WTC11 (cell line): ENCODE measurements at places on chromosomes 5 and 9. TPM values are rescaled to one million over a fixed set of nuclear protein-coding genes. Genes with fewer than 3 reads are reported as not detected.

- no peaks in the 10 kb centered on the region; the same call in 1 of the 2 replicates for H3K27me3 ChIP-seq
- DNase-seq = no peak
- H3K4me1 ChIP-seq = peaks cover 5% of the 10 kb centered on the region
Measured at GRCh38 chr5:142617416-142618129, 68.3 kb downstream of the FGF1 start.

- H3K36me3 ChIP-seq = peaks cover 4% of the 10 kb centered on the region; the same call in 1 of the 2 replicates
- H3K27me3 ChIP-seq = no peaks in the 10 kb centered on the region
- DNase-seq = no peak
- H3K4me3 ChIP-seq = no peak overlapping the region
- peaks cover 22% of the 10 kb centered on the region for H3K4me1 ChIP-seq
Measured at GRCh38 chr9:136838314-136839228, 3.7 kb upstream of the AJM1 start.

DNA sequence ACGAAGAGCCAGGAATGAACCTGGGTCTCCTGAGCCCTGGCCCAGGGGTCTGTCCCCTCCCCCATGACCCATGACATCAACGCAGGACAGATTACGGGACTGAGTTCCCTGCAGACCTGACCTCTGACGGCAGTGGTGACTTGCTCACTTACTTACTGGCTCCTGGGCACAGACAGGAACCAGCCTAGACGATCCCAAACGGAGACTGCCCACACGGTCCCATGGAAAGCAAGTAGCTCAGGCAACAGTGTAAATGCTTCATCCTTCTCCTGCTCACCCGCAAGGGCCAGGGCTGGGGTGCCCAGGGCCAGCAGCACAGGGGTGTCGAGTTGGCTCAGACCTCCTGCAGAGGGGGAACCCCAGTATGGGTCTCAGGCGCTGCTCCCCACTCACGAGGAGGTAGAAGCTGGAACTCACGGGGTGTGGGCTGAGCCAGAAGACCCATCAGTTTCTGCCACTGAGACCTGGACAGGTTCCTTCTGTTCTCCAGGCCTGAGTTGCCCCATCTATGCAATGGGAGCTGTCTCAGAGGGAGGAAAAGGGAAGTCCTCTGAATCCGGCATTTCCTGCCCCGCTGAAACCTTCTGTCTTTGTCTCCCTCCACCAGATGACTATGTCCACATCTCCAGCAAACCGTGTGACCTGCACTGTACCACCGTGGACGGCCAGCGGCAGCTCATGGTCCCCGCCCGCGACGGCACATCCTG, 5.6 kb downstream of the ADAMTSL2 start:
- no peak for DNase-seq
- H3K27ac ChIP-seq = no peak overlapping the region
- no peaks in the 10 kb centered on the region for H3K36me3 ChIP-seq
- peaks cover 23% of the 10 kb centered on the region for H3K4me1 ChIP-seq
- H3K27me3 ChIP-seq = peaks cover 8% of the 10 kb centered on the region

- no peaks in the 10 kb centered on the region for H3K36me3 ChIP-seq
- H3K27ac ChIP-seq = no peak overlapping the region
- no peaks in the 10 kb centered on the region for H3K27me3 ChIP-seq
- peaks cover 23% of the 10 kb centered on the region for H3K4me1 ChIP-seq
- H3K4me3 ChIP-seq = no peak overlapping the region
- no peak for DNase-seq
Measured at GRCh38 chr5:2205596-2206226, 323.0 kb upstream of the IRX4 start.

DNA sequence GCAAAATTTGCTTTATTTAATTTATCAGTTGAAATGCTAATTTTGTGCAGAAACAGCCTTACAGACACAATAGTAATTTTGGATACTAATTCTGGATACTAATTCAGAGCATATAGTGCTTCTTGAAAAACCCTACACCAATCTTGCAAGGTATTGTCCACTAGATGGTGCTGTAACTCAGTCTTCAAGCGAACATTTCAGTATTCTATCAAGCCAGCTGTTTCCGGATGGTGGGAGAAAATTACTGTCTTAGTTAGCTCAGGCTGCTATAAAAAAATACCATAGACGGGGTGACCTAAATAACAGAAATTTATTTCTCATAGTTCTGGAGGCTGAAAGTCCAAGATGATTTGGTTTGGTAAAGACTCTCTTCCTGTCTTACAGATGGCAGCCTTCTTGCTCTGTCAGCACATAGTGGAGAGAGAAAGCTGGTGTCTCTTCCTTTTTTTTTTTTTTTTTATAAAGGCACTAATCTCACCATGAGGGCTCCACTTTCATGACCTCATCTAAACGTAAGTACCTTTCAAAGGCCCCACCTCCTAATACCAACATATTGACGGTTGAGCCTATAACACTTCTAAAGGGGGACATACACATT, 1306.5 kb upstream of the CDH9 start:
- peaks cover 12% of the 10 kb centered on the region; the same call in 1 of the 2 replicates for H3K36me3 ChIP-seq
- H3K27ac ChIP-seq = no peak overlapping the region
- no peaks in the 10 kb centered on the region for H3K4me1 ChIP-seq
- no peaks in the 10 kb centered on the region; the same call in 1 of the 2 replicates for H3K27me3 ChIP-seq

DNA sequence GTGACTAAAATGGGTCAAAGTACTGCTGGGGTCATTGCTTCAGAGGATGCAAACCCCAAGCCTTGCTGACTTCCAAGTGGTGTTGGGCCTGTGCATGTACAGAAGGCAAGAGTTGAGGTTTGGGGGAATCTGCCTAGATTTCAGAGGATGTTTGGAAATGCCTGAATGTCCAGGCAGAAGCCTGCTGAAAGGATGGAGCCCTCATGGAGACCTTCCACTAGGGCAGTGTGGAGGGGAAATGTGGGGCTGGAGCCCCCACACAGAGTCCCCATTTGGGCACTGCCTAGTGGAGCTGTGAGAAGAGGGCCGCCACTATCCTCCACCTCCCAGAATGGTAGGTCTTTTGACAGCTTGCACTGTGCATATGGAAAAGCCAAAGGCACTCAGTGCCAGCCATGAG, 377.7 kb upstream of the TRPC7 start:
- H3K4me1 ChIP-seq = peaks cover 14% of the 10 kb centered on the region
- H3K36me3 ChIP-seq = peaks cover 58% of the 10 kb centered on the region
- DNase-seq = no peak

DNA sequence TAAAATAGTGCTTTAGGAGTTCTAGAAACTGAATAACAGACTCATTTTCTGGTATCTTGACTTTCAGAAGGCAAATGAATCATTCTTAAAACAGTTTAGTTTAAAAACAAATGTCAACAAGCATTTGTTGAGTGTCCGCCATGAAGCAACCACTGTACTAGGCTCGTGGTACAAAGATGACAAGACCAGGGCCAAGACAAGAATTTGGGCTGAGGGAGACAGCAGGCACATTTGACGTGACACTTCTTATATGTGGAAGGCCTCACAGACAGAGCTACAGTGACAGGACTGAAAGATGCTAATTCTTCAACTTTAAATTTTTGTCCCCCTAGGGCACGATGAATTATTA, 14.4 kb upstream of the ZNF131 start:
- H3K27me3 ChIP-seq = peaks cover 3% of the 10 kb centered on the region; the same call in 1 of the 2 replicates
- H3K36me3 ChIP-seq = no peaks in the 10 kb centered on the region
- H3K4me3 ChIP-seq = no peak overlapping the region
- peaks cover 10% of the 10 kb centered on the region for H3K4me1 ChIP-seq

DNA sequence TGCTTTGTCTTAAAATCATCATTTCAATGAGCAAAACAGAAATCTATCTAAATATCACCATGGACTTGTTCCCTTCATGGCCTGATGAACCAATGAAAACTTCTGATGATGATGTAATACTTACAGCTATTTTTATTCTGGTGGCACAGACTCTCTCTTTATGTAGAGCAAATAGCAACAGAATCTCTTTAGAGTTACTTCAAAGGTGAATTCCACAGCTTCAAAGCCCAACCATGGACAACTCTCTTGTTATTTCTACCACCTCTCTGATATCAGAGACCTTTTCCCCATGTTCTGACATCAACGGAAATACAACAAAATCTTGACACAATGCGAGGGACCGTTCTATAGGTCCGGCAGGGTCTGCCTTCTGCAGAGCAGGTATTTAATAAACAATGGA, 70.1 kb downstream of the RETREG1 start:
- H3K4me1 ChIP-seq = no peaks in the 10 kb centered on the region
- no peak overlapping the region for H3K27ac ChIP-seq
- no peak overlapping the region for H3K4me3 ChIP-seq
- H3K36me3 ChIP-seq = no peaks in the 10 kb centered on the region
- no peak for DNase-seq
- H3K27me3 ChIP-seq = no peaks in the 10 kb centered on the region

DNA sequence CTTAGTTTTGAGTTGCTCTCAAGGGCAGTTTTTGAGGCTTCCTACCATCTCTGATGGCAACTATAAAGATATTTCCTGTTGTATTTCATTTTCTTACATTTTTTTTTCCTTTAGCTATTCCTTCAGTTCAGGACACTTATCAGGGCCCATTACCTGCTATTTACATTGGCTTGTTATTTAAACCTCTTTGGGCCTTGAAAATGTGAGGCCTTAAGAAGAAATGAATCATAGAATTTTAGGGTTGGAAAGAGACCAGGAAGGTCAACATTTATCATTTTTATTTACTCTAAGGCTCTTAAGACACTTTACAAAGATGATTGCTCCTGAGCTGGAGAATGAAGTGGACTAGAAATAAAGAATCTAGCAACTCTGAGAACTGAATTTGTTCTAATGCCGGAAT, 335.2 kb downstream of the DTWD2 start:
- H3K4me3 ChIP-seq = no peak overlapping the region
- DNase-seq = no peak
- peaks cover 2% of the 10 kb centered on the region; the same call in 1 of the 2 replicates for H3K27me3 ChIP-seq

GRCh38 chr9:109745335-109746283, 34.4 kb upstream of the PALM2AKAP2 start:
- H3K27ac ChIP-seq = no peak overlapping the region
- no peak overlapping the region for H3K4me3 ChIP-seq
- peaks cover 25% of the 10 kb centered on the region for H3K4me1 ChIP-seq
- peak; percentile 11 for DNase-seq

DNA sequence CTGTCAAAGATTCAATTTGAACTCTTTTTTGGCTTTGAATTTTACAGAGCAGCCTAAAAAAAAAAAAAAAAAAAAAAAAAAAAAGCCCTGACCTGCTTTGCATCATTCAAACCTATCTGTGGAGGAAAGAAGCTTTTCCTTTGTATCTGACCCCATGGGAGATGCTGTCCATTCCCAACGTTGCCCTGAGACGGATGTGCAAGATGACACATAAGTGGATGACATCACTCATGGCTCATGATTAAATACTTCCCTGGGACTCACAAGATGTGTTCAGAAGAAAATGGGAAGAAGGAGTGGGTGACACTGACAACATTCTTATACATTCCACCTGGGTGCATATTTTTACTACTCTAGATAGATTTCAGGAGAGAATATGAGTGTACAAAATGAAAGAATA, 245.7 kb upstream of the ELAVL2 start:
- H3K27ac ChIP-seq = no peak overlapping the region; the same call in 1 of the 2 replicates
- DNase-seq = no peak
- H3K4me3 ChIP-seq = no peak overlapping the region
- H3K36me3 ChIP-seq = no peaks in the 10 kb centered on the region
- peaks cover 25% of the 10 kb centered on the region for H3K4me1 ChIP-seq
- no peaks in the 10 kb centered on the region; the same call in 1 of the 2 replicates for H3K27me3 ChIP-seq

DNA sequence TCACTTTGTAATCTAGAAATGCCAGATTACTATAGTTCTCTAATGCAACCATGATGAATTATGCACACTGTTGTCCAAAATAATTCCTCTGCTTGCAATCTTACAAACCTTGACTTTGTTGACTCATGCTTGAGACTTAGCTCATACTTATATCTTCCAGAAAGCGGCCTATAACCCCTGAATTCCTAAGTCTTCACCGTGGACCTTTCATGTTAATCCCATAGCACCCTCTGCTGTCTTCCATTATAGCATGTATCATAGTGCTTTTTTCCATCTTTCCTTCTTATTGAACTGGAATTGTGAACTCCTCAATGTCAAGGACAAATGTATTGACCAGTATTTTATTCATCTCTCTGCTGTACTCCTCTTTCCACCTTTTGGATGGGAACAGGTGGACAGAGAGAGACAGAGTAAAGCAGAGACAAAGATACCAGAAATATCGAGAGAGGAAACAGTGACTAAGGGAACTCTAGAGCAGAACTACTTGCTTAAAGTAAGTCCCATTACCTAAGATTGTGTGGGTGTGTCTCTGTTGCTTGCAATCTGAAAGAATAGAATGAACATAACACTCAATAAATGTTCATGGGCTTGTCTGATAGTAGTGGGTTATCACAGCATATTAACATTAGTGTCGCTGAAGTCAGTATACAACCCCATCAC, 110.0 kb downstream of the LURAP1L start:
- no peaks in the 10 kb centered on the region for H3K27me3 ChIP-seq

DNA sequence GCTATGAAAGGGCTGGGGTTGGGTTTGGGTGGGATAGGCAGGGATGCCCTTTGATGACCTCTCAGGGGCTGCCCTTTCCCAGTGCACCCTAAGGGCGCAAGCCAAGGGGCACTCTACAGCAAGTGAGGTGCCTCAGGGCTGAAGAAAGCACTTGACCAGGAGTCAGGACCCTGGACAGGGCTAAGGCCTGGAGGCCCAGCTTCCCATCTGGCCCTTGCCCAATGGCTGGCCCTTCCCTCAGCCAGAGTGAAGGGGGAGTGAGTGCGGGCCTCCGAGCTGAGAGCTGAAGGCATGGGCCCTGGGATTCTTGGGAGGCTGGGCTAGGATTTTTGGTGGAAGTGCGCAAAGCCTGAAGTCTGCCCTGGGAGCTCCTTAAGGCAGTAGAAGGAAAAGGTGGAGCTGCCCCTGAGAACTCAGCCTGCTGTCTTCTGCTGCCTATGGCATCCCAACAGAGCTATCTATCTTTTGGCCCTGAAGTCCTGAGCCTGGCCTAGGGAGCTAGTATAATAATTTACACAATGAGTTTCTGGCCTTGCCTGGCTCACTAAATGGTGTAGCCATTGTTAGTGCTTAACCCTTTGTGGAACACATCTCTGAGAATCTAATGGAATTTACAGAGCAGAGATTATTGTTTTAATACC, 16.4 kb downstream of the JADE2 start:
- peaks cover 36% of the 10 kb centered on the region for H3K4me1 ChIP-seq
- H3K27ac ChIP-seq = no peak overlapping the region
- peaks cover 47% of the 10 kb centered on the region for H3K36me3 ChIP-seq
- no peak overlapping the region for H3K4me3 ChIP-seq
- no peaks in the 10 kb centered on the region for H3K27me3 ChIP-seq

The CCIN gene
- total RNA-seq = 0.16 to 0.48 TPM (median 0.20 TPM) in 3 replicates

The NUTM2G gene
- 0.14 to 0.50 TPM (median 0.27 TPM) in 3 replicates for total RNA-seq

The PSD2 gene
- total RNA-seq = 0.55 to 0.57 TPM (median 0.57 TPM) in 3 replicates

The LCN1 gene
- total RNA-seq = not detected in 3 replicates

The RNF183 gene
- 0.17 to 0.25 TPM (median 0.25 TPM) in 3 replicates for total RNA-seq

The IL5 gene
- not detected in 3 replicates for total RNA-seq

The CDH9 gene
- total RNA-seq = 0.07 to 0.48 TPM (median 0.21 TPM) in 3 replicates

The CCL27 gene
- total RNA-seq = 0.68 to 1.0 TPM (median 0.89 TPM) in 3 replicates
